ENCODE measurements at places on chromosomes 3 and 15. TPM values are rescaled to one million over a fixed set of nuclear protein-coding genes. Genes with fewer than 3 reads are reported as not detected.

The HRG gene
- not detected for polyA plus RNA-seq

The TERC gene
- not detected for polyA plus RNA-seq

The SNX33 gene
- 1.3 TPM for polyA plus RNA-seq

The FES gene
- 28.6 TPM for polyA plus RNA-seq

The AMIGO3 gene
- not detected for polyA plus RNA-seq

The GNAT1 gene
- not detected for polyA plus RNA-seq

The SCN11A gene
- polyA plus RNA-seq = not detected

The CDCP1 gene
- polyA plus RNA-seq = 3.3 TPM

The GOLGA6L9 gene
- 0.12 TPM for polyA plus RNA-seq

The PRR20G gene
- not detected for polyA plus RNA-seq

The ITIH1 gene
- polyA plus RNA-seq = not detected

The PLA2G4E gene
- polyA plus RNA-seq = not detected

The ATP2C1 gene
- polyA plus RNA-seq = 14.0 TPM

The TTLL13 gene
- 0.23 TPM for polyA plus RNA-seq

The CHRNA7 gene
- polyA plus RNA-seq = not detected

The CPB1 gene
- polyA plus RNA-seq = not detected

The CNTN6 gene
- not detected for polyA plus RNA-seq

The LDHAL6B gene
- not detected for polyA plus RNA-seq

The HPS3 gene
- 45.7 TPM for polyA plus RNA-seq

The RTP3 gene
- not detected for polyA plus RNA-seq

The TMCO5A gene
- not detected for polyA plus RNA-seq

Measured in immature natural killer cell (primary cell).